ENCODE measurements at places on chromosomes 3 and 15.

GRCh38 chr3:14300721-14301399 is 101.5 kb upstream of the SLC6A6 start:
- no peak for DNase-seq

- DNase-seq, result no peak
Measured at GRCh38 chr3:57274845-57275244, 17.6 kb downstream of the ASB14 start.

DNA sequence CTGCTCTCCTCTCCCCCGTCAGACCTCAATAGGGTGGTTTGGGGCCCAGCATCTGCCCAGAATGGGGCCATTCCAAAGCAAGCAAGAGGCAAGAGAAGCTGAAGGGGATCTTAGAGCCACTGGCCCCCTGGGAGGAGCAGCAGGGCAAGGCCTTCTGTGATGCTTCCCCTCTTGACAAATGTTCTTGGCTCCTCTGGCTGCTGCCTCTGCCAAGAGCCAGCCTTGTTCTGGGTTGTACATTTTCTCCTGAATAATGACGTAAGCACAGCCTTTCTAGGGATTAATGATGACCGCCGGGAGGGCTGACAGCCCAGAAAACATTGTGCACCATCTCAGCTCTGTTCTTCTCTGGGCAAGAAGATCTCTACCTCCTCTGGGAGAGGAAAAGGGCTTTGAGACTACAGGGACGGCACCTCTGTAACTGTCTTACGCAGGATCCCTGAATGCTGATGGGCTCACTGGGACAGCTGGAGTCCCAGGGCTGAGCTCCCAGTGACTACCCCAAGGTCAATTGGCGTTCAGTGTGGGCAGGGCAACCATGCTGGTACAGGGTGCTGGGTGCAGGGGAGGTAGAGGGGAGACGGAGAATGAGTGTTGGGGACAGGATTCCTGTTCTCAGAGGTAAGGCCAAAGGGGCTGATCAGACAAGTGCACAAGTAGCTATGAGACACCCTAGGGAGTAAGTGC is 253.3 kb downstream of the FAM43A start:
- DNase-seq, result no peak

DNA sequence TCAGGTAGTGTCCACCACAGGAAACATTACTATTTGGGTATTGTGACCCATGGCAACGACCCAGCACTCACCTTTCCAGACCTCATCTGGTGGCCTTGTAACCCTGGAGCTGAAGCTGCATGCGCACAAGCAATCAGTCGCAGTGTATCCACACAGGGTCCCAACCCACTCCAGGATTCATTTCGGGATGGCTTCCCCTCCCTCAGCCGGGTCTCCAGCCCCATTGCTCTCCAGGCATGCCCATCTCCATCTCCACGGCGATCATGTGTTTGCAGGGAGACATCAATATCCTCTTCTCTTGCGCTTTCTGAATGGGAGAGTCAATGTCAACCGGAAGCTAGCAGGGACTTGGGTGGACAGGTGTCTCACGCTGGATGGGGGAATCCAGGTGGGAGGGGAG is 35.2 kb downstream of the GOLGA6L2 start:
- no peak for DNase-seq

Data from CD4-positive, alpha-beta T cell treated with Interleukin-1 beta for 1 hour (primary cell).